ENCODE measurements at places on chromosomes 7 and 10.

- DNase-seq, result no peak
Measured at GRCh38 chr10:84706875-84707274, 378.5 kb downstream of the CCSER2 start.

- DNase-seq, result no peak
Measured at GRCh38 chr7:131550846-131551245, 5.6 kb downstream of the PODXL start.

DNA sequence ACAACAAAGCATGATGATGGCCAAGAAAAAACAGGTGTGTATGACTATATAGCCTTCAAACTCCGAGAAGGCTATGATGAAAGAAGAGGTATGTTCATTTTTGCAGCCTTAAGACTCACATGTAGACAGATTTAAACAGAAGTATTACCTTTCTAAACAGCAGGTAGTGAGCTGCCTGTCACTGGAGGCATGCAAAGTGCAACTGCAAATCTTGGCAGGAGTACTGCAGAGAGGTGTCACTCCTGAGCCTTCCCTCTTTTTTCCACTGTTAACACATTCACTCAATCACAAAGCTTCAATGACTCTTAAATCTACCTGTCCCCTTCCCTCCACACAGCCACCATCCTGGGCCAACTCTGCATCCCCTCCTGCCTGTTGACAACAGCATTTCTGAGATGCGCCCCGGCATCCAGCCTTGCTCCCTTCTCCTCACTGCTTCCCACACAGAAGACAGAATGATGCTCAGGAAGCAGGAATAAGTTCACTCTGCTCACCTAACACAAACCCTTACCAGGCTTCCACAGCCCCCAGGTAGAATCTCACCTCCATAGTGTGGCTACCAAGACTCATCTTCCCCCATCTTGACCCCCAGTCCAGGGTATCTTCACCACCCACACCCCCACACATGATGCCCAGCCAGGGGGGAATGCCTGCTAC lies 161.9 kb upstream of the ZMIZ1 start:
- DNase-seq, result no peak

DNA sequence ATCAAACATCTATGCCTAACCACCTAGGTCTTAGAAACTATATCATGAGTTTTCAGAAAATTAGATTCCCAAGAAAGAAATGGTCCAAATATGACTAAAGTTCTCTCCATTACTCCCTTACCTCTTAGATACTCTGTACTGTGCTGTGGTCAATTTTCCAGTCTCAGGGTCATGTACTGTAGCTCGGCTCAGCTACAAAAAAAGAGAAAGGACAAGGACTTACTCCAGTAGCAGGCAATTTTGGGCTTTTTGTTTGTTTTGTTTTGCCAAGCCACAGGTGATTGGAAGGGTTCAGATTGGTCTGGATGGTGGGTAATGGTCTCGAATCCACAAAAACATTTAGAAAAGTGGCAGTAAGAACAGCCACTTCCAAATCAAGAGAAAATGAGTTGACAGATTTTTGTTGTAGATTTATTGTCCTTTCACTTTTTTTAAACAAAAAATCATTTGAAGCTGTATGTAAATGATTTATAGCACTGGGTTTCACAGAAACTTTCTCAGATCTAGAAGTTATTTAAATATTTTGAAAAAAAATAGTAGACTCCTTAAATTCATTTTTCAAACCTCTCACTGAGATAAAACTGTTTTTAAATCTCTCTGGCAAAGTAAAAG lies 52.8 kb downstream of the P4HA1 start:
- DNase-seq, result no peak

DNA sequence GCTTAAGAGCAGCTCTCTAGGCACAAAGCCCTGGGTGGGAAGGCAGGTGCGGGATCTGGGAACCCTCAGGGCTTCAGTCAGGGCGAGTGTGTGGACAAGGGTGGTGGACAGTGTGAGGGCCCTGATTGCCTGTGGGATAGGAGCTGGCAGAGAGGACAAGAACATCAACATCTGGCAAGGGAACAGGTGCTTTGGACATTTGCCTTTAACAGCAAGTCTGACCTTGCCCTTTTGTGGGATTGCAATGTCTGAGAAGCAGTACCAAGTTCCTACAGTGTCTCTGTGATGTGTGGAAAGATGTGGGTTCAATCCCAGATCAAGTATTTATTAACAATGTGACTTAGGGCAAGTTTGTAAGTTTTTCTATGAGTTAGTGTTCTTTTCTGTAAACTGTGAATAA lies 46.7 kb downstream of the TFAM start:
- no peak for DNase-seq

GRCh38 chr7:127798769-127799372 lies 146.9 kb downstream of the SND1 start:
- no peak for DNase-seq

DNA sequence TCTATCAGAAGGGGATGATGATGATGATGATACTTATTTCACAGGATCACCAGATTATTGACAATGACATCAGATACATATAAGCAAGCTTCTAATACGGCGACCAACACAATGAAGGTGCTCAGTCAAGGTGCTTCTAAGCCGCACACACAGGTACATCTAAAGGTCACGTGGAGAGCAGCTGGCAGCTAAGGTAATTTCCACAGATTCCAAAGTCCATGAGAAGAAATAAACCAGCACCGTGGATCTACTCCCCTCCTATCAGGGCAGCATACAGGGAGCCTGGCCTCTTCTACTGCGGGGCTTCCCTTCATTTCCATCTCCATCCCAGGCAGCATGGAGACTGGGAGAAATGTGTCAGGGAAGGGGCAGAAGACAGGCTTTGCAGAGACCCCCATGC lies 37.5 kb downstream of the DENND11 start:
- no peak for DNase-seq

GRCh38 chr10:75980419-75981002 lies 549.1 kb downstream of the LRMDA start:
- DNase-seq, result no peak

DNA sequence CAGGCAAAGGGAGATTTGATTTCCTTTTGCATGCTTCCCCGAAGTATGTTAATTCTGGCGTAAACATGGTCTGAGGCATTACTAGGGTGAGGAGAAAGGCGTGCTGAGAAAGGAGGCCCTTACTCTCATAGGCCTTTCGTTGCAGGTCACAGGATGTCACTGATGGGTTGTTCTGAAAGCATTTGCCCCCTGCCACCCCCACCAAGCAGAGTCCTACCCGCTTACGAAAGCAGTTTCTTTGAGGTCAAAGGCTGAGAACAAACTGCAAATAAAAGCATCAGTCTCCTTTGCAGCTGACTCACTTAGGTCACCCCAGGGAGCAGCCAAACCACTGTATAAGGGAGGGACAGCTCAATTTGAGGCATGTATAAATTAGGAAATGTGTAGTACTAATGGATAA lies 57.1 kb downstream of the BPGM start:
- DNase-seq, result no peak

DNA sequence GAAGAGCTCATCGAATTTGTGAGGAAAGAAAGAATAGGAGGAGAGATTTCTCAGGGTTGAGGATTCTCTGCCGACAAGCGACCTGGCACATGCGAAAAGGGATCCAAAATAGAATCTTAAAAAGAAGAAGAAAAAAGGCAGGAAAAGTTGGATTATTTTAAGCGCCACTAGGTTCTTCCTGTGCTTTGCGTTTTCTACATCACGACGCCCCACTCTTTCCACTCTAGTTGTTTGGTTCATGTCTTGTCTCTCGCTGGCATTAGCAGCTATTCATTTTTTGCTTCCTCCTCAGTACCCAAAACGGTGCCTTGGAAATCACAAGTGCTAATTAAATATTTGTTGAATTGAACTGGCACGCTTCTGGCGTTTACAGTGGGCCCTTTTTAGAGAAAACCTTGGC lies 674 bp upstream of the FRA10AC1 start:
- DNase-seq, result peak; percentile 48

DNA sequence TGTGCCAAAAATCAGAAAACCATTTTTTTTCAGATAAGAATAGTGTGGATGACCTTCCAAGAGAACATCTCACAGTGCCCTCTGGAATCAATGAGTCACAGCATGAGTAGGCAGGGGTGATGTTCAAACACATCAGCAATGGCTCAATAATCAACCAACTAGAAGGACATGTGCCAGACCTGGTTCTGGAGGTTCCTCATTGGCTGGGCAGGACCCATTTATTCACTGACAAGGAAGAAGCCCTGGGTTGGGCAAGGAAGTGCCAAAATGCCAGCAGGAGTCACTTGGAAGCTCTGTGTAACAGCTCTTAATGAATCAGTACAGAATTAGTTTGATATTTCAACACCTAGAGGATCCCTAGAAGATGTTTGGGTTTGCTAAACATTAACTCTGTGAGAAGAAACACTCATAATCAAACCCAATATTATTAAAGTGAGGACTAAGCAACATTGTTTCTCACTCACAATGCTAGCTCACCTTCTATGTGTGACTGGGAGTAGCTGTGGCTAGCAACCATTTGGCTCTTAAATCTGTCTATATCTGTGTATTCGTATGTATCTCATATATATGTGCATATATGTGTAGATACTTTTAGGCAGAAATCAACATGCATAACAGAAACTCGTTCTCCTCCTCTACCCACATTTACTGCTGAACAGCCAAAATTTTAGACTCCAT lies 72.3 kb upstream of the APBB1IP start:
- no peak for DNase-seq

- DNase-seq, result peak; percentile 32
Measured at GRCh38 chr7:129225931-129226572, 1.2 kb downstream of the AHCYL2 start.

- DNase-seq, result no peak
Measured at GRCh38 chr10:30509508-30509907, 75.5 kb downstream of the MAP3K8 start.

DNA sequence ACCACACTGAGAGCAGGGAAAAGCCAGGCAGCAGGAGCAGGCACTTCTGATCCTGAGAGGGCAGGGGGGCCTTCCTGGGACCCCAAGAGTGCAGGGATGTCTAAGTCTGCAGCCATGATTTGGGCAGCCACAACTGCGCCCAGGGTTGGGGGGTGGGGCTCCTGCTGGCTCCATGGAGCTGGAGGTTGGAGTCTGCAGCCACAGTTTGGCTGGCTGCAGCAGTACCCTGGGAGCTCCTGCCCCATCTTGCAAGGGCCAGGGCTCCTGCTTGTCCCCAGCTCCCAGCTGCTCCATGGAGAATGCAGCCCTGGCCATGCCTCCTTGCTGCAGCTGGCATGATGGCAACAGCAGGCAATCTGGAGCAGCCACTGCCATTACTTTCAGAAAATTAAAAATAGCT lies 679.7 kb upstream of the LRRTM3 start:
- DNase-seq, result no peak

GRCh38 chr10:48497780-48498770 lies 106.8 kb downstream of the ARHGAP22 start:
- no peak for DNase-seq

DNA sequence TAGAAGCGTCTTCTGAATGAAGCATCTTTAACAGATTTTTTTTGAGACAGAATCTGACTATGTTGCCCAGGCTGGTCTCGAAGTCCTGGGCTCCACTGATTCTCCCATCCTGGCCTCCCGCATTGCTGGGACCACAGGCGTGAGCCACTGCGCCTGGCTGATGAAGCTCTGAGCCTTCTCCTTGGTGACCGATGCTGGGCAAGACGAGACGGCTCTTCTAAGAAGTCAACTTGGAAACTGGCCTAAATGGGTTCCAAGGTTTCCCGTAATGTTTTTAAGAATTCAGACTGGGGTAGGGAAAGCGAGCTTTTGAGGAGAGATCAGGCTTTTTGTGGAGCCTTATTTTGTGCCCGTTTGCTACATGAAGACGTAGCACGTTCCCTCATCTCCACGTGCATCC lies 224.5 kb downstream of the ZMYND11 start:
- no peak for DNase-seq

DNA sequence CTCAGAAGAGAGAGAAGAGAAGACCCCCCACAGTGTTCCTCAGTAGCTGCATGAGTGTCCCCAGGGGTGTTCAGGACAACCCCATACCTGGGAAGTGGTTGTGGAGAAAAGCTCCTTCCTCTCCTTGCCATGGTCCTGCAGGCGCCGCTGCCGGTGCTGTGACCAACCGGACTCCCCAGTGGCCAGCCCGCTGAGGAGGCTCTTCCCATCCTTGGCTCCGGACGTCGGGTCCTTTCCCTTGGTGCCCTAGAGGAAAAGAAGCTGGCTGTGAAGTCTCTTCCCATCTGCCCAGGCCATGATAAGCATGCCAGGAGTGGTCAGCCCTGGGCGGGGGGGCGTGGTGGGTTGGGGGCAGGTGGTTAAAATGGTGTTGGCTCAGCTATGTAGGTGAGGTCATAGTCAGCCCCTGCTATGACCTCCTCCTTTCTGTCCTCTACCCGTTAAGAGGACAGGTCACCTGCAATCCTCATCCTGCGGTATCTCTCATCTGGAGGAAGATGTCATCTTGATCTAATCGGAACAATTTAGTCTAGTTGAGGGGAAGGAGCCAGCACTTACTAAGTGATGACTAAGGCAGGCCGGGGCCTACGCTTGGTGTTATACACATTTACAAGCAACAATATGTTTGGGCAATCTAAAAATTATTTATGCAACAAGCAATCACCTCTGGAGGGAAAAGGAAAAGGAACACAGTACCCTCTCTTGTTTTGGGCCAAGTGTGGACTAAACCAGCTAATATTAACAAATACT lies 13.2 kb downstream of the WDR91 start:
- no peak for DNase-seq

- DNase-seq, result no peak
Measured at GRCh38 chr7:51240868-51241267, 75.7 kb downstream of the COBL start.
